ENCODE measurements at places on chromosomes 12 and 14.

GRCh38 chr14:92223025-92223424 lies 99.9 kb upstream of the SLC24A4 start:
- DNase-seq, result no peak

DNA sequence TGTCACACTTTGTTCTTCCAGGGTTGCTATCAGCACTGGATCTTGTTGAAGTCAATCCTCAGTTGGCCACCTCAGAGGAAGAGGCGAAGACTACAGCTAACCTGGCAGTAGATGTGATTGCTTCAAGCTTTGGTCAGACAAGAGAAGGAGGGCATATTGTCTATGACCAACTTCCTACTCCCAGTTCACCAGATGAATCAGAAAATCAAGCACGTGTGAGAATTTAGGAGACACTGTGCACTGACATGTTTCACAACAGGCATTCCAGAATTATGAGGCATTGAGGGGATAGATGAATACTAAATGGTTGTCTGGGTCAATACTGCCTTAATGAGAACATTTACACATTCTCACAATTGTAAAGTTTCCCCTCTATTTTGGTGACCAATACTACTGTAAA lies 23.7 kb downstream of the VTI1B start:
- no peak for DNase-seq

DNA sequence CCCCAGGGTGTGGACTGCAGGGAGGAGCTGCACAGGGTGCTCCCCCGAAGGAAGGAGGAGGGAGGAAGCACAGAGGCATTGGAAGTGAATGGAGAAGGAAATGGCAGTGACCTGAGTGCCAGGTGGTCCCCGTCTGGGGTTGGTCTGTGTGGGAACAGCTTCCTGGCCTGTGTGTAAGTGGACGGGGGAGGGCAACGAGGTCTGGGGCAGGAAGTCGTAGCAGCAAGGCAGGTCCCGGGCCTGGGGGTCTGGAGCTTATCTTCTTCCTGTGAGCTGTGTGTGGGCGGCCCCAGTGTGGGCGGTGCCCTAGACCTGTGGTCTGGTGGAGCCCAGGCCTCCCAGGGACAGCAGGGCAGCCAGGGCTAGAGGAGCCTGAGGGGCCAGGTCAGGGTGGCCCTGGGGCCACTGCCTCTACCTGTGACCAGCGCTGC lies 382.1 kb downstream of the TMEM121 start:
- DNase-seq, result no peak

DNA sequence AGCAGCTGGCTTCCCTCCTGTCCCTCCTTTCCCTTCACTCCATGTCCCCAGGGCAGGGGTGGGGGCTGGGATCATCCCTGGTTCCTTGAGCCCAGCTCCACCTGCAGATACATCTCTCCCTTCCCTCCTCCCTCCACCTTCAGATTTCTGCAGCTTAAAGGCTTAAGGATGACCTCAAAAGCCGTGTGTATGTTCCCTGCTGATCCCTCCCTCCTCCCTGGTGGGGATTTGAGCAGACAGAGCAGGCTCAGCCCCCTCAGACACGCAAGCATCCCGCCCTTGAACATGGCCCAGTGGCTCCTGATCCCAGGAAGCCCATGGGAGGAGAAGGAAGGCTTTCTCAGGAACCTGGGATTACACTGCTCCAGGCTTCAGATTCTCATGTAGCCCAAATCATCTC lies 82.9 kb upstream of the RIN3 start:
- DNase-seq, result no peak

Data from uterus (tissue), 4 donors.